ENCODE measurements at places on chromosomes 16 and 17.
A peak's percentile ranks its signal among the peaks of the same experiment; 100 is the strongest.

- no peak for DNase-seq
Observed at GRCh38 chr16:24745791-24746190, 16.3 kb downstream of the TNRC6A start.

DNA sequence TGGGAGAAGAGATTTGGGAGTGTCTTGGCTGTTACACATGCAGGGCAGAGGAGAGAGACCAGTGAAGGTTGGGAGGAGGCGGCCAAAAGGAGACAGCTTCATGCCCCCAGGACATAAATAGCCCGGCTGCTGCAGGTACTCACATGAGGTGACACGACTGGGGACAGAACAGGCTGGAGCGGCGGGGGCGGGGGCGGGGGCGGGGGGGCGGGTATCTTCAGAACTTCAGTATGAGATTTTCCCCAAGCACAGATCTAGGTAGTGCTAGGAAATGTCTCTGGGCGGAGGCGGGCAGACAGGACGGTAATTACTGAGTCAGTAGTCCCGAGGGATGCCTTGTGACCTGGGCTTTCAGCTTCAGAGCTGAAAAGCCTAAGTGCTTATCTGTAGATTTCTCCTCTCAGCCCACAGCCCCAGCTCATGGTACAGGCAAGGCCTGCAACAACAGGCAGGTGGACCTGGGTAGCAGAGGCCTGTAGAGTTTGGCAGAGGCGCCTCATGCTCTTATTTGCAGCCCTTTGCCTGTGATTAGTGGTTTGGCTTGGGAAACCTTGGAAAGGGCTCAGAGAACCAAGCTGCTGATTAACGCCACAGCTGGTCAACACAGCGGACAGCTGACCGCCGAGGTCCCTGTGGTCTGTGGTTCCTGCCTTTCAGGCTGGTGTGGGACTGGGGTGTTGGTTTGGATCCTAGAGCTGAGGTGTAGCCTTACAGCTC lies 24.5 kb downstream of the UNK start:
- no peak for DNase-seq

DNA sequence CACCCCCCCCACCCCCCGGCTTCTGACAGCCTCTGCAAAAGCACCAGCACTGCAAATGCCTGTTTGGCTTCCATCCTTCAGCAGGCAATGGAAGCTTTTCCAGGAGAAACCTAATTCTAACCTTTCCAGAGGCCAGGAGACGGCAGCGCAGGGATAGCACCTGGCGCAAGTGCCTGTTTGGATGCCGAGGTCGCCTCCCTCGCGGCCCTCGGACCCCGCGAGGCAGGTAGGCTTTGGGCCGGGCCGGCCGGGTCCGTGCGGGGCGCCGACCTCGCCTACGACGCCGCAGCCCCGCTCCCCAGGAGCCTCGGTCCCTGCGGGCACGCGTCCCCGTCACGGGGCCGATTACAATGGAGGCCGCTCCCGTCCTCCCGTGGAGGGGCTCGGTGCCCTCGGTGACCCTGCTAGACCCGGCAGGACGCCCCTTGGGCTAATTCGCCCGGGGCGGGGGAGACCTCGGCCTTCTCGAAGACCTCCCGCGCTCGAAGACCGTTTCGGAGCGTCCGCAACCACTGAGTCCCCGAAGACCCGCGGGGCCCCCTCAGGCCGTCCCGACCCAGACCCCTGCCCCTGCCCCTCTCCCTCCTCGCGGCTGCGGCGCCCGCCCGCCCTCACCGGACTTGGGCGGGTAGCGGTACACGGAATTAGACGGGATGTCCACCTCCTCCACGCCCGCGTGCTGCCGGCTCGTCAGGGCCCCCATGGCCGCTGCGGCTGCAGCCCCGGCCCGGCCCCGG lies 587 bp downstream of the RNF157 start:
- DNase-seq: no peak

GRCh38 chr16:85520853-85521521 lies 92.1 kb upstream of the GSE1 start:
- DNase-seq: no peak

DNA sequence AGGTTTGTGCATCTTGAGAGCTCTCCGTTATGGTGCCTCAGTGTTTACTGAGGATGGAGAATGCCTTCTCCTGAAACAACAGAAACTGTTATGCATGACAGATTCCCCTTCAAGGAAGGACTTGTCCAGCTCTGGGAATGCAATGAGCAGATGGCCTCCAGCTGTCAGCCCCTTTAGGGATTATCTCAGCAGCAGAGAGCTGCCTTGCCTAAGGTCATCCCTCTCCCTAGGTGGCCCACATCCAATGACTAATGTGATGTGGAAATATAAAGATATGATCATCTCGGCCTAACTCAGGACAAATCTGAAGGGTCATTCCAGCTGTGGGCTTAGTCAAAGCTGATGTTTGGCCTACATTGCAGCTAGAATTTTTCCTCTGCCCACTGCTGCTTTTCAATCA lies 214.3 kb upstream of the N4BP1 start:
- no peak for DNase-seq

DNA sequence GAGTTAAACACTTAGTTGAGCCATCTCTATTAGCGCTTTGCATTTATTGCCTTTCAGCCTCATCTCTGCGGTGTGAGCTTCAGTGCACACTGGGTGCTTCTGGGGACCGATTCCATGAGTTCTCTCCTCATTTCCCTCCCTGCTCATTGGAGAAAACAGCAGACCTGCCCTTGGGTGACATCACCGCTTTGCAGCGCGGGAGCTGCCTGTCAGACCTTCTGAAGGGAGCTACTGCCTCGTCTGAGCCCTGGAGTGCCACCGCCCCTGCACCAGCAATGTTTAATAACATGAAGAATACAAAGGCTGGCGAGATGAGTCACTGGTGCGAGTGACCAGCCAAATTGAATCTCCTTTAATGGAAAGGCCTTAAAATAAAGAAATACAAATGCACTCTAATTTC lies 30.2 kb upstream of the CPPED1 start:
- no peak for DNase-seq

DNA sequence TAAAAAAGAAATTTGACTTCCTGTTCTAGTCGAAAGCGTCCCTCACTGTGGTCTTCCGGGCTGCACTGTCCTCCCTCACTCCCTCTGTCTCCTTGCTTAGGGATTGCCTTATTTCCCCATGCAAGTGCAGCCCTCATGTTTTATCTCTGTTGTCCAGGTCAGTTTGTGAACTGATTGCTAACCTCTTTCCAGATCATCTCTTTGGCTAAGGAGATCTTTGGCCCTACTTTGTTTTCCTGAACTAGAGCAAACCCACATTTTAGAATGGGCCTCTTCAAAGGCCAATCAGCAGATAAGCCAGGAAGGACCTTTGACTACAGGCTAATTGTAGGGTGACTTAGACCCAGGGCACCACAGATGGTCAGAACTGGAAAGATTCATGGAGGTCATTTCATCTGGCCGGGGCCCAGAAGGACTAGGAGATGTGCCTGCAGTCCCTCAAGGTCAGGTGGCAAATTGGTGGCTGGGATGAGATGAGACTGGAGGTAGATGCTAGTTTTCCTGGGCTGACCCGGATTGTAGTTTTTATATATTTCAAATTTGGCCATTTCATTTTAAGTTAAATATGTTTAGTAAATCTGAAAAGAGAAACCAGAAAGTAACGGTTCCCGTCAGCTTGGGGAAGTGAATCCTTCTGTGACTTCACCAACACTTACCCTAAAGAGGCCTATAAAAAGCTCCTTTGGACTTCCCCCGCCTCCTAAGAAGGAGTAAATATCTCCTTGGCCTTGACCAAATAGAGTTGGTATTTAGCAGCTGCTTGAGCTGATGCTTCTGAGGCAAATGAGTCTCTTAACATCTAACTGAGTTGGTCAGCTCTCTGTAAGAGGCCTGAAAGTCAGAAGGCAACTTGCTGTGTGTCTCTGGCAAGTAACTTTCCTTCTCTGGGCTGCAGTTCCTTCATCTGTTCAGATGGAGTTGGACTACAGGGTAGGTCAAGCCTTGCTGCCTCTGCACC lies 6.2 kb upstream of the SLC25A19 start:
- peak; percentile 56 for DNase-seq

GRCh38 chr17:56934280-56934679 lies 20.4 kb upstream of the TRIM25 start:
- DNase-seq: no peak

GRCh38 chr16:21622545-21622944 lies 23.2 kb downstream of the METTL9 start:
- DNase-seq: no peak

GRCh38 chr16:88792668-88793250 lies 7.7 kb upstream of the PIEZO1 start:
- DNase-seq: no peak

DNA sequence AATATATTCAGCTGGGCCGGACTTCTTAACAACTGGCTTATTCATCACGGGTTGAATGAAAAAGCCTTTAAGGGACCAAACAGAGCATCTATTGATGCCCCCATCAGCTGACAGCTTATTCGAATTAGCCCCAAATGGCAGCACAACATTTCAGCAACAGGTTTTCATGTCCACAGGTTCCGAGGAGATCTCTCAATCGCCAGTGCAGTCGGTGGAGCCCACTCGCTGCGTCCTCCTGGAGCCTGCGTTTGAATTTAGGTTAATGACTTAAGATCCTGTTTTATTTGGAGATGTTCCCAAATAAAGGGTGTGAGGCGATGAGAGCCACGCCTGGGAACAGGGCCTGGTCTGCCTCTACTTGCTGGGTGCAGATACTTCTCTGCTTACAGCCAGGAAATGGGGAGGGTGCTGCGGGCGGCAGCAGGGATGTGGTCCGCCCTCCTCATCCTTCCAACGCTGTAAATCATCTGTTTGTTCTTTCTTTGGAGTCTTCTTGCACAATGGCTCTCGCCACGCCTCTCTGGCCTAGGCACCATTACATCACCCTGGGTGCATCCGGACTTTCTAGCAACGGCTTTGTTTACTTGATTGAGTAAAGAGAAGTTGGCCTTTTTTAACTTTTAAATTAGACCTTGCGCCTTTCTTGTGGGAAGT lies 22.6 kb downstream of the NDE1 start:
- peak; percentile 65 for DNase-seq

DNA sequence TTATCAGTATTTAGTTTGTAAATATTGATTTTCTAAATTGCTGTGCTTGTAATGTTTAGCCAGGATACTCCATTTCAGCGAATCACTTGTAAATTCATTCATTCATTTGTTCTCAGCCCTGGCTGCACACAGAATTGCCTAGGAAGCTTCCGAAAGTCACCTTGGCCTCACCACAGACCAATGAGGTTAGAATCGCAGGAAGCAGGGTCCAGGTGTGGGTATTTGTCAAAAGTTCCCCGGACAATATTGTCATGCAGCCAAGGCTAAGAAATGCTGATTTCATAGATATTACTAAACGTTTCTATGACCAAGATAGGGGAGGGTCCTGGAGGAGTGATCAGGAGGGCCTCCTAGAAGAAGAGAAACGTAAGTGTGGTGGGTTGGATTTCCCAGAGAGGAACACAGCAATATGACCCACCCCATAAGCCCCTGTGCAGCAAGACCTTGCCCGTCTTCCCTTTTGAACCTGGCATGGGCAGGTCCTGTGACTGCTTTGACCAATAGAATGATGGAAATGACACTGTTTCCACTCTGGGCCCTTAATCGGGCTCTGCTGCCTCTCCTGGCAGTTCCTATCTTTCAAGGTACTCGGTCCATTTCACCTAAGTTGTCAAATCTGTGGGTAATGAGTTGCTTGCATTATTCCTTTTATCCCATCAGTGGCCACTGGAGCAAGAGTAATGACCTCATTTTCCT lies 238.7 kb downstream of the FOXL1 start:
- DNase-seq: no peak

DNA sequence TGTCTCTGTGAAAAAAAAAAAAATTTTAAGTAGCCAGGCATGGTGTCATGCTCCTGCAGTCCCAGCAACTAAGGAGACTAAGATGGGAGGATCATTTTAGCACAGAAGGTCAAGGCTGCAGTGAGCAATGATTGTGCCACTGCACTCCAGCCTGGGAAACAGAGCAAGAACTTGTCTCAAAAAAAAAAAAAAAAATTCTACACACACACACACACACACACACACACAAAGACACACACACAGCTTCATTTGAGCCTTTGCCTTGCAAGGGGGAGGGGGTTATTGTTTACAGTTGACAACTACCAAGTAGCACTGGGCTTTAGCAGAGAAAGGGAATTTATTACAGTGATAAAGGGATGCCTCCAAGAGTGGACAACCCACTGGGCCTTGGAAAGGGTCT lies 4.9 kb upstream of the POLR3E start:
- DNase-seq: no peak

- no peak for DNase-seq
Observed at GRCh38 chr17:39563476-39563875, 44.2 kb downstream of the NEUROD2 start.

DNA sequence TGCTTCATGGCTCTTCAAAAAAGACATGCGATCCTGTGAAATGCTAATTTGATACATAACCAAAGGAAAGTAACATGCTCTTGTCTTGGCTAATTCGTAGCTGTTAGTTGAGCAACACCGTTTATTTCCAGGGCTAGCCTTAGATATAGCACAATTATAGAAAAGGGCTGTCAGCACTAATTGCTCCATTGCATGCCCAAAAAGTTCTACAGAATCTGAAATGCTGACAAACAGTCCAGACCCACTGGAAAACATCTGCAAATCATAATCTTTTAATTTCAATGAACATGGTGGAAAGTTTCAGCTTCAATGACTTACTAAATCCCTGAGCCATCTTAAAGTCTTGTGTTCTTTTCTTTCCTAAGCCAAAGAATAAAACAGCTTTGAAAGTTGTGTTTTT lies 42.9 kb upstream of the NUDT7 start:
- no peak for DNase-seq

DNA sequence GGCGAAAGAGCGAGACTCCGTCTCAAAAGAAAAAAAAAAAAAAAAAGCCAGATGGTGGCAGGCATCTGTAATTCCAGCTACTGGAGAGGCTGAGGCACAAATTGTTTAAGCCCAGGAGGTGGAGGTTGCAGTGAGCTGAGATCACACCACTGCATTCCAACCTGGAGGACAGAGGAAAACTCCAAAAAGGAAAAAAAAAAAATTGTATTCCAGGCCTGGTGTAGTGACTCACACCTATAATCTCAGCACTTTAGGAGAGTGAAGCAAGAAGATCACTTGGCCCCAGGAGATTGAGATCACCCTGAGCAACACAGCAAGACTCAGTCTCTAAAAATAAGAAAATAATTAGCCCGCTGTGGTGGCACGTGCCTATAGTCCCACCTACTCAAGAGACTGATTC lies 20.1 kb downstream of the HBQ1 start:
- DNase-seq: no peak
